Bronchial epithelial cell (primary cell): ENCODE measurements at places on chromosomes 3 and 15. TPM values are rescaled to one million over a fixed set of nuclear protein-coding genes. Genes with fewer than 3 reads are reported as not detected.

The NOX5 gene
- under 0.01 TPM in 1 of 2 replicates, not detected in the other for total RNA-seq

The HYAL2 gene
- 55.0 and 63.0 TPM in 2 replicates for total RNA-seq

The SLC28A1 gene
- total RNA-seq, result not detected in 2 replicates

The ESYT3 gene
- 1.1 and 2.9 TPM in 2 replicates for total RNA-seq

The GOLGA6B gene
- total RNA-seq, result not detected in 2 replicates

The ALPK3 gene
- 0.26 TPM in 2 replicates for total RNA-seq
